ENCODE measurements at places on chromosomes 5 and 9.

- DNase-seq: no peak
Observed at GRCh38 chr9:36961561-36962325, 72.3 kb downstream of the PAX5 start.

DNA sequence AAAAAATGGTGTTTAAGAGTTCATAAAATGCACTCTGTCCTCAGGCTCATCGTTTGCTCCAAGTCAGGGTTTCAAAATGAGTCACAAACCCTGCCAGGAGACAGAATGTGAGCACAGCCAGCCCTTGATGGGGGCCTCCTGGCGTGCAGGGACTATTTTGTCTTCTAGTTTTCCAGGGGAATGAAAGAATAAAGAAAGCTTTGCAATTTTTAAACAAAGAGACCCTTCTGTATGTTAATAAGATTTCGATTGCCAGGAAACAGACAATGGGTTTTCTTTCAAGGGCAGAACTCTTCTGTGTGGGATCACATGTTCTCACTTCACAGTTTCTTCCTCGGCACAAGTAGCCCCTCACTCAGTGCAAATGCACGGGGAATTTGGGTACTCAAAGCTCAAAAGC lies 121.4 kb upstream of the C6 start:
- DNase-seq: no peak

- peak; percentile 21 for DNase-seq
Observed at GRCh38 chr5:122473138-122473843, 161.3 kb downstream of the SNCAIP start.

DNA sequence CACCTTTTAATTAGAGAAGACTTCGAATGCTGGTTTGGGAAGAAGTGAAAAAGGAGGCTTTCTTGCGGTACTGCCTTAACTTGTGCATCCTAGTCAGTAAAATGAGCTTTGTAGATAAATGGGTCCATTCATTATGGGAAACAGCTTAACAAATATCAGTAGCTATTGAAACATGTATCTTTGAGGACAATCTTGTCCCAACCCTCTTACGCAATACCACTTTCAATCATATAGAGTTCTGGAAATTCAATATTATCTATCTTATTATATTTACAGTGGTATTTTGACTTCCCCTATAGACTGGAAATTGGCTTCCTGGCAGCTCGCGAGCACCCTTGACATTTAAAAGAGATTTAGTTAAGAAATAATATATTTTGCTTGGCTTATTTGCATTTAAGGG lies 565.8 kb upstream of the NUDT12 start:
- no peak for DNase-seq

- no peak for DNase-seq
Observed at GRCh38 chr5:9765419-9766140, 135.4 kb upstream of the TAS2R1 start.

- peak; percentile 24 for DNase-seq
Observed at GRCh38 chr9:91117959-91118703, 243.6 kb downstream of the AUH start.

- no peak for DNase-seq
Observed at GRCh38 chr5:74126294-74126693, 500.3 kb downstream of the ARHGEF28 start.

GRCh38 chr5:127092690-127093089 lies 19.4 kb upstream of the C5orf63 start:
- no peak for DNase-seq

- DNase-seq: no peak
Observed at GRCh38 chr5:158857976-158858375, 241.7 kb downstream of the EBF1 start.

- no peak for DNase-seq
Observed at GRCh38 chr5:73544429-73545402, 20.7 kb downstream of the ANKRA2 start.

DNA sequence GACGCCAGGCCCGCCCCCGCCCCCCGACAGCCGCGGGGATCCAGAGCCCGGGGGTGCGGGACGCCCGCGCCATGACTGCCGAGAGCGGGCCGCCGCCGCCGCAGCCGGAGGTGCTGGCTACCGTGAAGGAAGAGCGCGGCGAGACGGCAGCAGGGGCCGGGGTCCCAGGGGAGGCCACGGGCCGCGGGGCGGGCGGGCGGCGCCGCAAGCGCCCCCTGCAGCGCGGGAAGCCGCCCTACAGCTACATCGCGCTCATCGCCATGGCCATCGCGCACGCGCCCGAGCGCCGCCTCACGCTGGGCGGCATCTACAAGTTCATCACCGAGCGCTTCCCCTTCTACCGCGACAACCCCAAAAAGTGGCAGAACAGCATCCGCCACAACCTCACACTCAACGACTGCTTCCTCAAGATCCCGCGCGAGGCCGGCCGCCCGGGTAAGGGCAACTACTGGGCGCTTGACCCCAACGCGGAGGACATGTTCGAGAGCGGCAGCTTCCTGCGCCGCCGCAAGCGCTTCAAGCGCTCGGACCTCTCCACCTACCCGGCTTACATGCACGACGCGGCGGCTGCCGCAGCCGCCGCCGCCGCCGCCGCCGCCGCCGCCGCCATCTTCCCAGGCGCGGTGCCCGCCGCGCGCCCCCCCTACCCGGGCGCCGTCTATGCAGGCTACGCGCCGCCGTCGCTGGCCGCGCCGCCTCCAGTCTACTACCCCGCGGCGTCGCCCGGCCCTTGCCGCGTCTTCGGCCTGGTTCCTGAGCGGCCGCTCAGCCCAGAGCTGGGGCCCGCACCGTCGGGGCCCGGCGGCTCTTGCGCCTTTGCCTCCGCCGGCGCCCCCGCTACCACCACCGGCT lies 1.0 kb downstream of the FOXE1 start:
- DNase-seq: peak; percentile 48

DNA sequence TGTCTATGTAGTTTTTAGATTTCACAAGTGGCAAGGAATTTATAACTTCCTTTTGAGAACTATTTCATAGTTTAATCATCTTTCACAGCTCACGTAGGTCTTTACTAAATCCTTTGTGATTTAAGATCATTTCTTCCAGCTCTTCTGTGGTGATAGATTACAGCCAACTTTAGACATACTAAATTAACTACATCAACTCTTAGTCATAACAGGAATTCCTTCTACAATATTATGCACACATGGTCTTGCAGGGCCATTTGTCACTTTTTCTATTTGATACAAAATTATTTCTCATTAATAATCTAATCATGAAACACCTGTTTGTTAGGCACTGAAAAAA lies 208.4 kb downstream of the PDE4D start:
- DNase-seq: no peak

DNA sequence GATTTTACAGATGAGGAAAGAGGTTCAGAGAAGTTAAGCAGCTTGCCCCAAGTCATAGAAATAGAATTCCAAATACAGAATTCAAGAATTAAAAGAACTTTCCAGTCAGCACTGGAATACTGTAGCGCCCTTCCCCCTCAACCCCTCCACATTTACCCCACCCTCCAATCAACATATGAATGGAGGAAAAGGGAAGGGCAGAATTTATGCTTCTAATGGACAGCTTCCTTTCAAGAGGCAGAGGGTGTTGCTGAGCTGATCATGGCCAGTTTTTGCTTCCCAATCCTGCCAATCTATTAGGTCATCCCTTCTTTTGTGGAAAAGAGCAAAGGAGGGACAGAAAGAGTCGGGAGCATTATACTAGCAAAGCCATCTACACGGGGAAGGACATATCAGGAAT lies 39.1 kb upstream of the ANKRD31 start:
- DNase-seq: no peak

- DNase-seq: no peak
Observed at GRCh38 chr9:123929177-123929869, 603 bp downstream of the DENND1A start.

DNA sequence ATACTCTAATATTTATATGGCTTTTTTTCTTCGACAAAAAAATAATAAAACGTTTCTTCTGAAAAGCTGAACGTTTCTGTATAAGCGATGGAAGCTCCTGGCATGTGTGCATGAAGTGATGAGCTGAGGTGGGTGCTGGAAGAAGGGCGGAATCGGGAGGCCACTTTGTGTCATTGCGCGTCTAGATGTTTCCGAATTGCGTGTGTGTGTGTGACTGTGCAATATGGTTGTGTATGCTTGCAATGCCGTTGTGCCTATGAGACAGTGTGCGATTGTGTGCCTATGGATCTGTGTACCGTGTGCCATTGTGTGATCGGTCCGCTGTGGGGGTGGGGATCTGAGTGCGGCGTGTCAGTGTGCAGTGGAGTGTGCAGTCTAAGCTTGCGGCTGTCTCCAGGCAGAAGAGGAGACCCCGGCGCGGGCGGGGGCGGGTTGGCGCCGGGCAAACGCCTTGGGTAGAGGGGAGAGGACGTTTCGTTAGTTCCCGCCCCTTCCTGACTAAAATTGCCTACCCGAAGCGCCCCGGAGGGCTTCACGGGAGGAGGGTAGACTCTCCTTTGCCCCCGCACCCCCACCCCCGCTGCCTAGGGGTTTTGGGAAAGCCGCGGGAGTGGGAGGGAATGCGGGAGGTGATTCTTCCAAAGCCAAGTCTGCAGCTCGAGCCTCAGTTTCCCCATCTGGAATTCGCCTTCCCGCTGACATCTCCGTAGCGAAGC lies 24.2 kb downstream of the PCDHGC5 start:
- DNase-seq: peak; percentile 57

DNA sequence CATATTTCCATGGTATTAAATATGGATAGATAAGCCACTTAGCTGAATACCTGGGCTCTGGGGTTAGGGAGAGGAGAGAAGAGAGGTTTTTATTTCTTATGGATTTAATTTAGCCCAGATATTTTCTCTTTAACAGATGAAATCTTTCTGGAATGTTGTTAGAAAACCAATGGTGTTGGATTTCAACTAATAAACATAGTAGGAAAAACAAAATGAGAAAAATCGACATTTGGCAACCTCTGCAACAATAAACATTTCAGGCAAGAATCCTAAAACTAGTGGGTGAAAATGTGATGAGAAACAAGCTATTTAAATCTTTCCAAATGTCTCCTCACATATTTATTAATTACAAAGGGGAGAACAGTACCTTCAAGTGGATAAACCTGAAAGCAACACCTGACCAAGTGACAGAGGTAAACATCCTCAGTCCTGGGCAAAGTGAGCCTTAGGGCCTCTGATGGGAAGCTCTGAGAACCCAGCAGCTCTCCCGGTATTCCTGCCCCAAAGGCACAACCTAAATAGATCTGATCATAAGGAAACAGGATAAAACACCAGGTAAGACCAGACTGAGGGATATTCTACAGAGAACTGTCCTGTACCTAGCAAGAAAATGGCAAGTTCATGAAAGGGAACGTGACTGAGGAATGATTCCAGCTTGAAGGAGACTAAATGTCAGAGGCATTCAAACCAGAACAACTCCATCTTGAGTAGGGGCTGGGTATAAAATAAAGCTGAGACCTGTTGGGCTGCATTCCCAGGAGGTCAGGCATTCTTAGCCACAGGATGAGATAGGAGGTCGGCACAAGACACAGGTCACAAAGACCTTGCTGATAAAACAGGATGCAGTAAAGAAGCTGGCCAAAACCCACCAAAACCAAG lies 163.7 kb downstream of the ESM1 start:
- no peak for DNase-seq

All from inflammatory macrophage (primary cell).